GM10248 (cell line): ENCODE measurements at places on chromosomes 1 and 21.

DNA sequence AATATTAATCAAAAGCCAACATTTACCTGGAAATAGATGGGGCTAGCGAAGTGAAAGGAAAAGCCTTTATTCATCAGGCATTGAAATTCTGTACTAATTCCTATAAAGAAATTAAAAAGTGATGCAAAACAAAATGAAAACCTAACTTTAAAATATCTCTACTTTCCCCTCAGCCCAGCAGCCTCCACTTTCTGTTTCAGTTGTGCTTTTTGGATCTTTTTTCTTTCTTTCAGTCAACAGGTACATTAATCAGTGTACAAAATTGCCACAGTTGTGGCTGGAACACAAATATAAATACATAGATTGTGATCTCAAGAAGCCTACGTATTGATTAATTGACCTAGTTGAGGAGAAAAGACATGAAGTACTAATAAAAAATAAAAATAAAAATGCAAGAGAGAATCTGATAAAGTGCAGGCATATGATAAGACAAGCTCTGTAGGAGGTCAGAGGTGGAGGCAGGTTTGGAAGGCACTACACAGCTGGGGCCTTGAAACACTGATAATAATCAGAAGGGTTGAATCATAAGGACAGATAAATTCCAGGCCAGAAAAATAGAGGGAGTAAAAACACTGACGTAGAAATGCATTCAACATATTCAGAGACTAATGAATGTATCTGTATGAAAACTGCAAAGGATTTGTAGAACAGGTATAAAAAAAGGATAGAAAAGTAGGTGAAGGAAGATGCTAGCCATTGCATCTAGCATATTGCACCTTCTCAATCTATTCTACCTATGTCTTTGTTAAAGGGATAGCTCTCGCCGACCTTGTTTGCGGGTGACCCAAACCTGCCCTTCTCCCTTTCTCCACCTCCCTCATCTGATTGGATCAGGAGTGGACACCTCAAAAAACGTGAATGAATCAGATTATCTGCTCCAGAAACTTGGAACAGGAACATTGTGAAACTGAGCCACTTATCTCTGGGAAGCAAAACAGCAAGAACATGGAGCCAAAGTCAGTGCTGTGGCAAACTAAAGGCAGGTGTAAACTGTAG, 607.8 kb upstream of the ADGRL2 start:
- no peak for DNase-seq

DNA sequence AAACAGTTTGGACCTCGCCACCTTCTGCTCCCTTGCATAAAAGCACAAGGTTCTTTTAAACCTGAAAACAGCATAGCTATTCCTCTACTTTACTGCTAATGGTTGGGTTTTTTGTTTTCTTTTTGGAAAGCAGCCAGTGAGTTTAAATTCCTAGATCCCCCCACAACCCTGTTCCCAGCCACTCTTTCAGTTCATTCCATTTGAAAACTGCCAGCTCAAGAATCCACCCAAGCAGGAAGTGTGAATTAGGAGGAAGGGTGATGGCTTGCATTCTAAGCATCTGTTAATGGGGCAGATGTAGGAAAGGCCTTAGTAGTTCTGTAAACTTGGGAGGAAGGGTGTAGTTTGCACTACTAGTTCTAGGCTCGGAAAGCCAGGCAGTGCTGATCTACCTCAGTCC, 172.9 kb upstream of the HOOK1 start:
- no peak for DNase-seq

- DNase-seq: no peak
Observed at GRCh38 chr1:29272147-29272907, 36.0 kb downstream of the PTPRU start.

DNA sequence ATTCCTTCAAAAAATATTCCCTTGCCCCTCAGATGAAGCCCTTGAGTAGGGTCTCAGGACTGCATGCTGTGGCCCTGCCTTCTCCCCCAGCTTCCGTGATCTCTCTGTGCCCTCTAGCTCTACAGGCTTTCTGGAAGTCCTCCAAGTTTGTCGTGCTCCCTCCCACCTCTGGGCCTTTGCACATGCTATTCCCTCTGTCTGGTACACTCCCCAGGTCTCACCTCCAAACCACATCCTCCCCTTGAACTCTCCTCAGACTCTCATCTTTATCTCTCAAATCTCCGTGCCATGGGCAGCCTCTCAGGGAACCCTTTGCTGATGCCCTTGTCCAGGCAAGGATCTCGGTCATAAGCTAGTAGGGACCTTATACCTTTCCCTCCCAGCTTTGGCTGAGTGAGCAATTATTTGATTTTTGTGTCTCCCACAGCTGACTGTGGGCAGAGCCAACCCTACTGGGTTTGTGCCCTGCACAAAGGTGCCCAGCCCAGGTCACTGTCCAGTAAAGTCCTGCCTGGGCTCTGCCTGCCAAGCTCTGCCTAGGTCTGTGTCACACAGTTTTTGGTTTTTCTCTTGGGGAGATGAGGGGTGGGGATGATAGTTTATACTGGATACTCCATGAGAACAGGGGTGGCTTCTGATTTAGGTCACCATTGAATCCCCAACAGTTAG, 188.1 kb downstream of the ZNF281 start:
- DNase-seq: no peak

- DNase-seq: no peak
Observed at GRCh38 chr1:20936216-20936615, 149.1 kb upstream of the HP1BP3 start.

DNA sequence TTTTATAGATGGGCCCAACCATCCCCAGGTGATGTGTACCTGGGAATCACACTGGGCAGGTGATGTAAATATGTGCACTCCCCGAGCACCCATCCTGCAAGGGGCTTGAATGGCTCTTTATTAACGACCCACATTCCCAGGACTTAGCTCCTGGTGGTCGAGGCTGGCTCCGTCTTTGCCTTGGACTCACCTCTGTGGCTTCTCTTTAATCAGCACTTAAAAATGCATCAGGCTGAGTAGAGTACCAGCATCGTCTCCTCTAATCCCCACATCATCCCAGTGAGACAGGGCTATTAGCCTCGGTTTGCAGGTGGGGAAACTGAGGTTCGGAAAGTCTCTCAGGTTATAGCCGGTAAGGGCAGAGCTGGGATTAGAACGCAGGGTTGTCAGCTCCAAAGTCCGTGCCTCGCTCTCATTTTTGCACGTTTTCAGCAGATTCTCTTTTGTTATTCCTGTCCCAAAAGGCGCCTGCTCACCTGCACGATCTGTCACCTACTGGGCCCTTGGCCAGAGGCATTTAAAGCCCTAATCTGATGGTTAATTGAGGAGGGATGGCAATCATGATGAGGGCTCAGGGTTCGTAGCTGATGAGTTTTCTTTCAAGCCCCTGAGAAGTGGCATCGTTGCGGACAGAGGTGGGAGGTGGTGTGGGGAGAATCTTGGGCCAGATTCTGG, 29.4 kb downstream of the SPSB1 start:
- no peak for DNase-seq

- no peak for DNase-seq
Observed at GRCh38 chr1:223776075-223776814, 63.9 kb downstream of the CAPN2 start.
